Left forelimb (tissue), 1 donor: ENCODE measurements at places on chromosomes 6 and 20.

DNA sequence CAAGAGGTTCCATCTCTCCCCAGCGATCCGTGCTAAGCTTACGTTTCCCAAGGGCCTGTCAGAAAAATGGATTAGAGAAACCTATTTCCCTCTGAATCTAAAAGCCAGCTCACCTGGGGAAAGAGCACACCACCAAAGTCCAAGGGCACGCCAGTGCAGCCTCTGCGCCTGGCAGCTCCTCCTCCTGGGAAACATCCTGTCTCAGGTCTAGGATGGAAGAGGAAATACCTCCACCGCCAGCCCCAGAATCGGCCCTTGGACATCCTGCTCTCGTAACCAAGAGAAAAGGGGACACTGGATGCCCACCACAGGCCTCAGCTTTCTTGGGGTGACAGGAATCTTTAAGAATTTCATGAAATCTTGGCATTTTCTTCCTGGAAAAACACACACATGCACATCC lies 18.7 kb downstream of the RAMACL start:
- DNase-seq: peak; percentile 57

GRCh38 chr20:50762435-50763220 lies 31.2 kb downstream of the PARD6B start:
- DNase-seq: no peak

- DNase-seq: no peak
Measured at GRCh38 chr6:9810286-9810685, 604.6 kb downstream of the TFAP2A start.

DNA sequence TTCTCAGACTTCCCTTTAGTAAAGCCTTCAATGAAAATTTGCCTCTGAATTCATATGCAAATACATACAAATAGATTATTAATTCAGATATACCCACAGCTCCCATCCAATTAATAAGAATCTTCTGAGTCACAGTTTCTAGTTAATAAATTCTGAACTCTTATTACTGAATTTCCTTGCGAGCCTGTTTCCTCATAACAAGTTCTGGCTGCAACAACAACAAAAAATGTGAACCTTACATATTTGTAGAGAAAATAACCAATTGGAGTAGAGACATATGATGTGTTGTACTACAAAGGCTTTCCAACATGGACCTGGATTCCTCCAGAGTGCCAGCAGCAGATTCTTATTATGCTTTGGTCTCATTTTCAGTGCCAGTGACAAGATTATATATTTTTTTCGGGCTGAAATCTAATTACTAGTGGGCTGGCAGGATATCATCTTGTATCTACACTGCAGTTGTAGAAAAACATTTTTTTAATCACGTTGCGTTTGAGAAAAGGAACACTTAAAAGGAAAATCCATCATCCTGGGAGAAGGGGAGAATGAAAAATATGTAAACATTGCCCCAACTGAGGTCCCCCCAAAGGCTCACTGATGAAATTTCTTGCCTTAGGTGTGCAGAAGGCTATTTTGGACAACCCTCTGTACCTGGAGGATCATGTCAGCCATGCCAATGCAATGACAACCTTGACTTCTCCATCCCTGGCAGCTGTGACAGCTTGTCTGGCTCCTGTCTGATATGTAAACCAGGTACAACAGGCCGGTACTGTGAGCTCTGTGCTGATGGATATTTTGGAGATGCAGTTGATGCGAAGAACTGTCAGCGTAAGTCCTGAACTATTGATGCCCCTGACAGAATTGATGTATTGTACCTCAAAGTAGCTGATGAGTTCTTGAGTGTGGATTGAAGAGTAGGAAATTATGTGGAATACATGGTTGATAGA lies 404.6 kb downstream of the LAMA2 start:
- DNase-seq: no peak

DNA sequence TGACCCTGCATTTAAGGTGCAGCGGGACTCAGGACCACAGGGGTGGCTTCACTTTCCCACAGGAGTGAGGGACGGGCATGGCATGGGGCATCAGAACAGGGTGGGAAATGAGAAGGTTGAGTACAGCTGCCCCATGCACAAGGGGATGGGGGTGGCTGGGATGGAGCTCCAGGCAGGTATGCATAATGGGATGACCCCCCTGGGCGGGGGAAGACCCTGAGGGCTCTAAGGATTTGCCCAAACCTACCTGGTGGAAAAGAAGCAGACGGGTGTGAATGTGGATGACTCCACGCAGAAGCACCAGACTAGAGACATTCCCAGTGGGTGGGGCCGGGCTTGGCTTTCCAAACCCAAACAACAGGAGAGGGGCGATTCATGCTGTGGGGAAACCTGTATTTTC lies 200.3 kb downstream of the SYNDIG1 start:
- DNase-seq: no peak

DNA sequence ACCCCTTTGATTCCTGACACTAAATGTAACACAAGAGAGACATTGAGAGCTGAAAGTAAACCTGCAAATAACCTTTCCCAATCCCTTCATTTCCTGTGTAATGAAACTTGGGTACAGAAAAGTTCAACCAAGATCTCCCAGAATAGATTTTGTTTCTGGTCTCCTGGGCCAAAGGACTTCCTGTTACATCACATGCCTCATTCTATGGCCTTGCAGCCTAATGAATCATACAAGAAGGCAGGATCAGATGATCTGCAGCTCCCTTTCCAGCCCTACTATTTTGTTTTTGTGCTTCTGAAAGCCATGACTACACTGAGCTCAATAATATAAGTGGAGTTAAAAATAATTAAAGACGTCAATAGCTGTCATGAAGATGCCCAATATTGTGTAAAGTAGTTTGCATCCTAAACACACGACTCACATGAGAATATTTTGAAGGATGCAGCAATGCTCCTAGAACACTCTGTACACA lies 73.4 kb upstream of the NOX3 start:
- DNase-seq: no peak

GRCh38 chr6:43942011-43942442 lies 172.0 kb downstream of the VEGFA start:
- peak; percentile 58 for DNase-seq

GRCh38 chr20:57667924-57668782 lies 41.7 kb downstream of the PMEPA1 start:
- DNase-seq: no peak

DNA sequence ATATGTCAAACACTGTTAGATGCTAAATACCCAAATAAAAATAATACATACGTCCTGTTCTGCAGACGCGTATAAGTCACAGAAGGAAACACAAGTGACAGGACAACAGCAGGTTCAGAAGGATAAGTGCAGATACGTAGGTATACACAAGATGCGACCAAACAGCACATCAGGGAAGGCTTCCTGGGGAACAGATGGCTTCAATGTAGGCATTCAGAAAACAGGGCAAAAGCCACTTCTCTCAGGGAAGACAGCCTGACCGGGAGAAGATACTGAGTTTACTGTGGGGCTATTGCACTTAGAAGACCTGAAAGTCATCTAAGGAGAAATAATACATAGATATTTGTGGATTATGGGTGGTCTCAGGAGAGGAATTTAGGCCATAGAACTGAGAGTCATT lies 1.9 kb downstream of the HLA-DPA1 start:
- DNase-seq: no peak

- DNase-seq: no peak
Measured at GRCh38 chr6:108673602-108674001, 112.9 kb downstream of the FOXO3 start.
